ENCODE measurements at places on chromosomes 5 and 9.
A peak's percentile ranks its signal among the peaks of the same experiment; 100 is the strongest.

- no peak for DNase-seq
Observed at GRCh38 chr5:150143350-150144245, 12.0 kb downstream of the PDGFRB start.

DNA sequence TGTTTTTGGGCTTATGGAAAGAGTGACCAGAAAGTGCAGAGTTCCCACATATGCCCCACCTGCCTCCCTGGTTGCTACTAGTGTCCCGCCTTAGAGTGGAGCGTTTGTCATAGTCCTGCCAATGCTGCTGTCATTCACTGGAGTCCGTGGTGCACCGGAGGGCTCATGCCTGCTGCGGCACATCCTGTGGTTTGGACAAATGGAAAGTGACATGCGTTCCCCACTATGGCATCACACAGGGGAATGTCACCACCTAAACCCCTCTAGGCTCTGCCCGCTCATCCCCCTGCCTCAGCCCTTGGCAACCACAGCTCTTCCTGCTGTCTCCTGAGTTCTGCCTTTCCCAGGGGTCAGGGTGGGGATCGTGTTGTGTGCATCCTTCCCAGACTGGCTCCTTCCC lies 29.2 kb downstream of the IRX4 start:
- no peak for DNase-seq

- DNase-seq: no peak
Observed at GRCh38 chr9:123455187-123455586, 99.2 kb downstream of the CRB2 start.

DNA sequence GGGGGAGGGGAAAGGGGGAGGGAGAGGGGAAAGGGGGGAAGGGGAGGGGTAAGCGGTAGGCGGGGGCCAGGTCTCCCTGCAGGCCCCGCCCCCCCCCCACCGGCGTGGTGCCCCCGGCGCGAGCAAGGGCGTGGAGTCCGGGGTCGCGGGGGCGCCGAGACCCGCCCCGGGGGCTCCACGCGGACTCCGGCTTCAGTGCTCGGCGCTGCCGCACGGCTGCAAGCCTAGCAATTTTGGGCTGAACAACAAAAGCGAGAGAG lies 10.8 kb downstream of the C9orf50 start:
- DNase-seq: no peak

DNA sequence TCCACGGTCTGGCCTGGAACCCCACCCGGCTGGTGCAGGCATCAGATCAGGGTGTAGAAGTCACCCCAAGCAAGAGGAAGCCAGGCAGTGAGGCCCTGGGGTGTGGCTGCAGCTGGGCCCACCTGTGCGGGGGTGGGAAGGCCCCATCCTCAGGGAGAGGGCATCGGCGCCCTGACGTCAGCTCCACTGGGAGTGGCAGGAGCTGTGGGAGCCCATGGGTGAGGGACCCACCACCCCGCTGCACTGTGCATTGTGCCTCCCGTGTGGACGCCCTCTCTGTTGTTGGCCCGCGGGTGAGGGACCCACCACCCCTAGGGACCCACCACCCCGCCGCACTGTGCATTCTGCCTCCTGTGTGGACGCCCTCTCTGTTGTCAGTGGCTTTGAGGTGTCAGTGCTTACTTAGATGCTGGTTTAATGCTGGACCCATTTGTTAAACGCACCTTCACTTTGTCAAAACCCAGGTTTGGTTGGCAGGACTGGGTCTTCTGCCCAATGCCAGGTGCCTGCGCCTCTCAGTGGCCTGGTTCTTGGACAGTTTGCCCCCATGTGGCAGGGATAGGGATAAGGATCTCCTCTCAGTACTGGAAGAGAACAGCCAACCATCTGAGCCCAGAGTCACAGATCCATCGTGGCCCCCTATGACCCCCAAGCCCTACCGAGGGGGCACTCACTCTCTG lies 6.9 kb upstream of the EXOC3 start:
- DNase-seq: peak; percentile 32

Data from activated T-cell treated with anti-CD3 and anti-CD28 coated beads, Interleukin-2, amount 50 U/mL, for 24 hours (primary cell).